Activated CD4-positive, alpha-beta T cell treated with anti-CD3 and anti-CD28 coated beads, Interleukin-2, Interleukin-6, amounts not matched to agents 100 ng/mL and 50 ng/mL, durations not matched to agents 16 hours and 8 hours (primary cell): ENCODE measurements at places on chromosomes 3 and 15.
A peak's percentile ranks its signal among the peaks of the same experiment; 100 is the strongest.

DNA sequence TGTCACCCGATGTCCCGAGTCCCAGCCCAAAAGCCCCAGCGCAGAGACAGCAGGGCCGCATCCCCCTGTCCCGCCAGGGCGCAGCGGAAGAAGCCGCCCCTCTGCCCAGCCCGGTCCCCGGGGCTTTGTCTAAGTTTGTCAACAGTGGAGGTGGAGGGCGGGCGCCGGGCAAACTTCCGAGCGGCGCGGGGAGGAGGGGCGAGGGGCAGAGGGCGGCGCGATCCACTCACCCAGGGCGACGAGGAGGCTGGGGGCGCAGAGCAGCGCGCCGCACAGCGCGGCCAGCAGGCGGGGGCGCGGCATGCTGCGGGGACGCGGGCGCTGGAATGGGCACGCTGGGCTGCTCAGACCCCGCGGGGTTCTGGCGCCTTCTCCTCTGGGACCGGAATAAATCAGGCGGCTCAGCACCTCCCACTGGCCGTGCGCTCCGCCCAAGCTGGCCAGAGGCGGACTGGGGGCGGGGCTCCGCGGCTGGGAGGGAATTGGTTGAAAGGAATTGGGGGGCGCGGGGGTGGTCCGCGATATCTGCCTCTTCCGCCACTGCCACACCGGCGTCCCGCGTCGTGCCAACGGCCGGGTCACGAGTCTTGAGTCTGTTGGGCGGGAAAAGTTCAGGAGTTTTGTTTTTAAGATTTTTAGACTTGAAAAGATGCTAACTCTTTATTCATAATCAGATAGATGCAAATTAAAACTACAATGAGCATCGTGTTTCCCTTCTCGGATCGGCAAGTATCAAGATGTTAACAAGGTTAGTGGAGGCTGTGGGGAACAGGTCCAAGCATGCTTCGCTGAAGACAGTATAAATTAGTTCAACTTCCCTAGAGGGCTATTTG is at the start of gene MFGE8:
Gene MFGE8, minus strand, starts transcription at position 363 of the 833 bp plus-strand sequence. Its CDS starts 60 bp downstream, at position 303.
- peak; percentile 73 for DNase-seq

DNA sequence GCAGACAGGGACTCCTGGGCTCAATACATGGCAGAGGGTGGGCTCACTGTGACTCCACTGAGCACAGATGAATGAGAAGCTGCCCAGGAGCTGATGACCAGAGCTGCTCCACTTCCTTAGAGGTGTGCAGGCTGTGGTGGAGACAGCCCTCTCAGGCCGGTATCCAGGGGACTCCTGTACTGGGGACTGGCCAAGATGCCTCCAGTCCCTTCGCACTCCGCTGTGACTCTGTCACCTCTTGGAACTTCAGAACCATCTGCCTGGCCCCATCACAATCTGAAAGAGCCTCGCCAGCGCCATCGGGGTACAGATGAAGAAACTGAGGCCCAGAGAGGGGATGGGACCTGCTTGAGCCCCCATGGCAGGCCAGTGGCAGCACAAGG is 111.2 kb downstream of the ETFA start:
- DNase-seq, result no peak

DNA sequence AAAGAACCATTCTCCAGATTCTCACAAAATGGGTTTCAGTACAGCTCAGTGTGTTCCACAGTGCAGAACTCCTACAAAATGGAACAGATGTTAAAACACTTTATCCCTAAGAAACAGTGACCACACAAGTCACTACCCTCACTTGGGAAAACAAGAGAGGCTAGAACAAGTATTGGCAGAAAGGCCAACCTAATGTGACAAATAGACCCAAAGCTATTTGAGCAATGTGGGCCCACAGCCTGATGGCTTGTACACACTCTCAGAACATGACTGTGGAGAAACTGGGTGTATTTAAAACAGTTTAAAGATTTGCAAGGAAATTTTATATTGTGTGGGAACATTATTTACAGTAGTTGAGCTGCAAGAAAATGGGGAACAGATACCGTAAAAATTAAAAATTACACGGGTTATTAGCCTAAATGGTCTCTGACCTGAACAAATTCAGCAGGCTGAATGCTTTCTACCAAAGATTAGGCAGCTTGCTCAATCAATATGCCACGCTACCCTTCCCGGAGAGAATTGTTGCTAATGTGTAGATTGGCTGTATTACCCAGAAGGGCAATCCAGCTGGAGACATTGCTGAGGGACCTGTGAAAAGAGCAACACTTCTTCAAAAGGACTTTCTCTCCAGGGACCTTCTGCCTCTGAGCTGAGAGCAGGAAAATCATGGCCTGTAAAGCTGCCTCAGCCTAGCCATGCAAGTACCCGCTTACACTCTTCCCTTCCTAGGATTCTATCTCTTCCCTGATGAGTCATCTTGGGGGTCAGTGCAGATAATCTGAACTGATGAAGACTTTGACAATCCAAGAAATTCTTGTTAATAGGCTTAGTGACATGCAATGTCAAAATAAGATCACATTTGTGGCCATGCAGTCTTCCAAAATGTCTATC is 97.1 kb downstream of the STRIT1 start:
- no peak for DNase-seq

DNA sequence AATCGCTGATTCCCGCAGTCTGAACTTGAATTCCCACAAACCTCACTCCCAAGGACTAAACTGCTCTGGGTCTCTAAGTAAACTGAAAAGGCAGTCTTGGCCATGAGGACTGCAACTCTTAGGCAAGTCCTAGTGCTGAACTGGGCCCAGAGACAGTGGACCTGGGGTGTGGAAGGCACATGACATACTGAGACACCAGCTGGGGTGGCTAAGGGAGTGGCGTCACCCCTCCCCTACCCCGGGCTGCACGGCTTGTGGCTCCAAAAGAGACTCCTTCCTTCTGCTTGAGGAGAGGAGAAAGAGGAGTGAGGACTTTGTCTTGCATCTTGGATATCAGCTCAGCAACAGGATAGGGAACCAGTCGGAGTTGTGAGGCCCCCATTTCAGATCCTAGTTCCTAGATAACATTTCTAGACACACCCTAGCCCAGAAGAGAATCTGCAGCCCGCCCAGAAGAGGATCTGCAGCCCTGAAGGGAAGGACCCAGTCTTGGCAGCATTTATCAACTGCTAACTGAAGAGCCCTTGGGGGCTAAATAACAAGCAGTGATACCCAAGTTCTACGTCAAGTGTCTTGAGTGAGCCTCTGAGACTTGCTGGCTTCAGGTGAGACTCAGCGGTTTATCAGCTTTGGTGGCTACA is 110.7 kb upstream of the C3orf80 start:
- DNase-seq, result no peak

- DNase-seq, result no peak
Measured at GRCh38 chr3:129441782-129442181, 1.8 kb downstream of the IFT122 start.

DNA sequence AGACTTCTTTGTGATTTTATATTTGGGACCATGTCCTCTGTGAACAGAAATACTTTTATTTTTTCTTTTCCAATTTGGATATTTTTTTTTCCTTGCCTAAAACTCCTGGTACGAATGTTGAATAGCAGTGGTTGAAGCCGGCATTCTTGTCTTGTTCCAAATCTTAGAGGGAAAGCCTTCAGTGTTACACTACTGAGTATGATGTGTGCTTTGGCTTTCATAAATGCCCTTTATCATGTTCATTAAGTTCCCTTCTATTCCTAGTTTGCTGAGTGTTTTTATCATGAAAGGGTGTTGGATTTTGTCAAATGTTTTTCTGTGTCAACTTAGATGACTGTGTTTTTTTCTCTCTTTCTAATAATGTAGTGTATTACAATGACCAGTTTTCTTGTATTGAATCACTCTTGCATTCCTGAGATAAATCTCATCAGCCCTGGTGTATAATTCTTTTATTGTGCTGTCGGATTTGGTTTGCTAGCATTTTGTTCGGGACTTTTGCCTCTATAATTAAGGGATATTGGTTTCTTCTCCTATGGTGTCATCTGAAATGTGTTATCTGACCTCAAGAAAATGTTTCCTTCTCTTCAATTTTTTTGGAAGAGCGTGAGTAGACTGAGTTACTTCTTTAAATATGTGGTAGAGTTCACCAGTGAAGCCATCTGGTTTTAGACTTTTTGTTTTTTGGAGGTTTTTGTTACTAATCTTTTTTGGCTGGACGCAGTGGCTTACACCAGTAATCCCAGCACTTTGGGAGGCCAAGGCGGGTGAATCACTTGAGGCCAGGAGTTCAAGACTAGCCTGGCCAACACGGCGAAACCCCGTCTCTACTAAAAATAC is 33.3 kb downstream of the MAP1A start:
- no peak for DNase-seq

- no peak for DNase-seq
Measured at GRCh38 chr3:174483254-174483653, 375.9 kb upstream of the NAALADL2 start.

GRCh38 chr3:7410782-7411181 is 549.9 kb downstream of the GRM7 start:
- no peak for DNase-seq

GRCh38 chr3:161369531-161369930 is 1.8 kb downstream of the SPTSSB start:
- no peak for DNase-seq

DNA sequence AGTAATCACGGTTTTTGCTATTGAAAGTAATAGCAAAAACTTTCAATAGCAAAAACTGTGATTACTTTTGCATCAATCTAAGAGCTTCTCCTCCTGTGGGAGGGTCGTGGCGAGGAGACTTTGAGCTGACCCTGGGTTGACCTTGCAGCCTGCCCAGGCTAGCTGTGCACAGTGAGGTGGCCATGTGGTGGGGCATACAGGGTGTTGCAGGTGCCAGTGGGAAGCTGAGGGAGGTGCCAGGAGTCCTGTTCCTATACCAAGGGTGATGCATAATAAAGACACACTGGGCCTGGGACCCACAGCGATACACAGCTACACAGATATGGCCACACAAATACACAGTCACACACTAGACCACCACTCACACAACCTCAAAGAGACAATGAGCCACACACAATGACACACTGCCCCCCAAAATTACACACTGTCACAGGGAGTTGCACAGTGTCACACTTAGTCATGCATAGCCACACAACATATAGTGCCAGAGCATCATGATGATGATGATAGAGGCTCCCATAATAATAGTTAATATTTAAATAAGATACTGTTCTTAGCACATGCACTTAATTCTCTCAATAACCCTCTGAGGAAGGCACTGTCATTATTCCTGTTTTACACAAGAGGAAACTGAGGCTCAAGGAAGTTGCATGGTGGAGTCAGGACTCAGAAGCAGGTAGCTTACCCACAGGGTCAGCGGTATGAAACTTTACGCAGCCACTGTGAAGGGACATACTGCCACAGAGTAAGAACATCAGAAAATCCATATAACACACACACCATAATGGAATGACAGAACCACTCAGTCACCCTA is 6.3 kb downstream of the PLCD1 start:
- DNase-seq, result no peak

- no peak for DNase-seq
Measured at GRCh38 chr3:179166561-179167201, 18.5 kb downstream of the PIK3CA start.

DNA sequence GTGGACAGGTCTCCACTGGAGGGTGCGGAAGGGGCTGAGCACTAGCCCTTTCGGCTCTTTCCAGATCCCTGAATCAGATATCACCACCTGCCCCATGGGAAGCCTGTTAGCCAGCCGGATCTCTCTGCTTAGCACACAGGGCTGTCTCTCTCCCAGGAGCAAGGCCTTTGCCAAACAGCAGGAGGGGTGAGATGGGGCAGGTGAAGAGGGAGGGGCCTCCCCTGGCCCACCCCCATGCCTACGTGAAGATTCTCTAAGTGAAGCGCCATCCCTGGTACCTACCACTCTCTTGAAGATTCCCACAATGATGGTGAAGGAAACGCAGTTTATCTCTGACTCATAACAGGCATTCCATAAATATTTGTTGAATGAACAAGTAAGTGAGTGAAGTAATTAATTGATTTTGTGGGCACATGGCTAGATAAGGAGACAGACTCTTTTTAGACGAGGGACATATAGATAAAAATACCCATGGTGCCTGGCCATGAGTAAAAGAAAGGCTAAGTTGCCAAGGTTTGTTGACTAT is 19.6 kb upstream of the HCN4 start:
- DNase-seq, result no peak

- no peak for DNase-seq
Measured at GRCh38 chr3:162558016-162558415, 1061.4 kb downstream of the OTOL1 start.

- DNase-seq, result no peak
Measured at GRCh38 chr15:68630211-68630555, 51.4 kb downstream of the CORO2B start.

DNA sequence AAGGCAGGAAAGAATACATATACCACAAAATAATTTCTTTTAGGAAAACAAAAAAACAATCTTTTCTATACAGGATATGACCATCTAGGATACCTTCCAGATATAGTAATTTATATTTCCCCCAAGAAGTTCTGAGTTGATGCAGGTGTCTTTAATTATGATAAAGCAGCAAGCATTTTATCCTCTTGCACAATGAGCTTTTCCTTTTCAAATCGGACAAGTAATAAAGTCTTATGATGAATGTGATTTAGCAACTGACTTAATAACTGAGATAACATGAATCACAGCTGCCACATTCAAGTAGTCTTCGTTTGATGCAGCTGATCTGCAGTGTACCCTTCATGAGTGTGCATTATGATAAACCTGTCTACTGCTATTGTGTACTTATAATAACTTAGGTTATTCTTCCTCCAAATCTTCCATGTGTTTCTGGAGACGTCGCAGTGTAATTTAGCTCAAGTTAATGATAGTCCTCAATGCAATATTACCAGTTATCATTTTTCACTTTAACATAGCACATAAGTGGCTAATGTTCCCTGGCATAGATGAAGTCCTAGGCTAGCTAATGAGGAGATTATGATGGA is 260.3 kb upstream of the MRPL3 start:
- DNase-seq, result no peak

GRCh38 chr3:46929324-46929723 is 47.2 kb downstream of the CCDC12 start:
- DNase-seq, result no peak

DNA sequence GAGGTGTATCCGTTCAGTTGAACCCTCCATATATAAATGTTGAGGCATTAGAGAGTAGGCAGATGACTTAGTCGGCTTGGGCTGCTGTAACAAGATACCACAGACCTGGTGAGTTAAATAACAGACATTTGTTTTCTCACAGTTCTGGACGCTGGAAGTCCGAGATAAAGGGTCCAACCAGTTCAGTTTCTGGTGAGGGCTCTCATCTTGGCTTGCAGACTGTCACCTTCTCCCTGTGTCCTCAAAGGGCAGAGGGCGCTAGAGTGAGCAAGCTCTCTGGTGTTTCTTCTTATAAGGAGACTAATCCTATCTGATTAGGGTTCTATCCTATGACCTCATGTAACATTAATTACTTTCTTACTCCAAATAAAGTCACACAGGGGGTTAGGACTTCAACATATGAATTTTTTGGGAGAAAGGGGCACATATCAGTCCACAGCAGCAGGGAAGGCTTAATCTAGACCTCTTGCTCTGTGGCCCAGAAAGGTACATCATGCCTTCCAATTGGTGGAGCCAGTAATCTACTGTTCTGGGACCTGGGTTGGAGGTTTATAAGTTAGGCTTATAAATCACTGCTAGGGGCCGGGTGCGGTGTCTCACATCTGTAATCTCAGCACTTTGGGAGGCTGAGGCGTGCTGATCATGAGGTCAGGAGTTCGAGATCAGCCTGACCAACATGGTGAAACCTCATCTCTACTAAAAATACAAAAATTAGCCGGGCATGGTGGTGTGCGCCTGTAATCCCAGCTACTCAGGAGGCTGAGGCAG is 26.3 kb upstream of the SLC28A2 start:
- DNase-seq, result no peak

- DNase-seq, result peak; percentile 1
Measured at GRCh38 chr3:68206524-68207117, 552.2 kb upstream of the SUCLG2 start.

- no peak for DNase-seq
Measured at GRCh38 chr3:197260491-197261163, 37.8 kb downstream of the DLG1 start.
